ENCODE measurements at places on chromosomes 1 and 21. TPM values are rescaled to one million over a fixed set of nuclear protein-coding genes. Genes with fewer than 3 reads are reported as not detected.

DNA sequence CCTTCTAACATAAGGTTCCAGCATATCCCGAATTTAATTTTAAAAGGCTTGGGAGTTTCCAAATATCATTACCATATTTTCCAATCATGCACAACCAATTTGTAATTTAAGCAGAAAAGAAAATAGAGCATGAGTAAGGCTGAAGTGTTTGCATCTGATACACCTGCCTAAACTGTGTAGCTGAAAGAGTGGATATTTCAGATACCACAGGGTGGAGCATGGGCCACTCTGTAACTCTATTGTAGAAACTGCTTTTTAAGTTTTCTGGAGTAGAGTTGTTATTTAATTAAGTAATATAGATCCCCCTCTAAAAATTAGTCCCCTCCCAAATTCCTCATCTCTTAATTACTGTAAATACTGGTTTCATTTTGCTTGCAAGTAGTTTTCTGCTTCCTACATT is 199.8 kb downstream of the USP25 start:
- no peak overlapping the region for H3K4me3 ChIP-seq
- H3K27me3 ChIP-seq, result no peaks in the 10 kb centered on the region
- DNase-seq, result no peak
- no peaks in the 10 kb centered on the region for H3K4me1 ChIP-seq

DNA sequence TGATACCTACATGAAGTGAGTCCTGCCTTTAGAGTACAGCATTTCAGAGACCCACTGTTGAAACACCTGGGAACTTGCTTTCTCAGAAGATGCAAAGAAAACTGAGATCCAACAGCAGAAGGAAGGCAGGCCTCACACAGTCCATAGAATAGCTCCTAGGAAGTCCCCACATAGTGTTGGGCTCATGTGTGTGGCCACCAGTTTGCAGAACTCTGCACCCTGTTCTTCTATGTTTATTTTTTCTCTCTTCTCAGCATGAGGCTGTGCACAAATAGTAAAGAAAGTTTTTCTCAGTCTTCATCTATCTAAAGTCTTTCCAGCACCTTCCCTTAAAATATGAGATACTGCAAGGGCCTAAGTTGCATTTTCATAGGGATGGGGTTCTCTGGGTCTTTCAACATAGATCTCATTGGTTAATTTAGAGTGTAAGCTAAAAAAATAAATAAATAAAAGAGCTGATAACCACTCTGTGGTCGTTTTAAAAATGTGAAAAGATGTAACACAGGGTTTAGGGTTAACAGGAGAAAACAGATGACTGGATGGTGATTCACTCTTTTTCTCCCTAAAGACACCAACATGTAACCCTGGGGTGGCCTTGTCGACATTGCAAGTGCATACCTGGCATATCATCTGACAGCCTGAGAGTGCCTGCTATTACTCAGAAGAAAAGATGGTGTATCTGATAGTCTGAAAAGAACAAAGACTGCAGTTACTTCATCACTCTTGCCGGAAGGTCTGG is 94.6 kb downstream of the ZC3H11B start:
- H3K36me3 ChIP-seq, result no peaks in the 10 kb centered on the region
- H3K4me3 ChIP-seq, result no peak overlapping the region
- no peak for DNase-seq
- no peaks in the 10 kb centered on the region for H3K4me1 ChIP-seq

GRCh38 chr1:220703305-220703704 is 13.1 kb downstream of the C1orf115 start:
- no peaks in the 10 kb centered on the region for H3K27me3 ChIP-seq
- 0 out of 2 replicates have a peak, but pooled peaks cover 10% of the 10 kb centered on the region for H3K4me1 ChIP-seq
- H3K27ac ChIP-seq, result no peak overlapping the region
- no peak overlapping the region for H3K4me3 ChIP-seq
- no peak for DNase-seq

DNA sequence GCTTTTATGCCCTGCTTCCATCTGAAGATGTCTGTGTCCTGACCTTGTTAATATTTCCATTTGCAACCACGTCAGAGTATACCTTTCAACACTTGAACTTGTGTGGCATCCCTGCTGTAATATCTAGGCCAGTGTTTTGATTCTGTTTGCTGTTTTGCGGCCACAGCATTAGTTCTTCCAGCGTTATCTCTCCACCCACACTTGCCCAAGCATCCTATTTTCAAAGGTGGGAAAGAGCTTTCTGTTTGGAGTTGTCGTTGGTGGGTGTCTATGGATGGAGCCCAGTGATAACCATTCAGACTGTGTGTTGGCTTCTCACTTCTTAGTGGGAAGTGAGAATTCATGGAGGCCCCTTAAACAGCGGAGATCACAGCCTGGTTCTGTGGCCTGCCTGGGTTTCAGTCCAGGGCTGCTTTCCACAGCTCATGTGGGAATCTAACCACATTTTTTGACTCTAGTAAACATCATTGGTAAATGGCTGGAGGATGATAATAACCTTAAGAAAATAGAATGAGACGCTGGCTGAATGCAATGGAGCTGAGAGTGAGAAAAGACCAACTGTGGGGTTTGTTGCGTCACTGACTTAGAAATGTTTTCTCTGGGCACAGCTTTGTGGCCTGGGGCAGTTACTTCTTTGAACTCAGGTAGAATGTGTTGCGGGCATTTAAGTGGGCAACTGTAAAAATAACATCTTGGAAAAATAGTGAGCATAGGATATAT is 7.6 kb downstream of the TENT5C start:
- no peak overlapping the region for H3K27ac ChIP-seq
- no peak overlapping the region for H3K4me3 ChIP-seq
- DNase-seq, result no peak
- peaks cover 11% of the 10 kb centered on the region for H3K27me3 ChIP-seq
- peaks cover under 1% of the 10 kb centered on the region for H3K4me1 ChIP-seq

- H3K4me3 ChIP-seq, result no peak overlapping the region
- no peak overlapping the region for H3K27ac ChIP-seq
- no peaks in the 10 kb centered on the region for H3K27me3 ChIP-seq
- no peak for DNase-seq
- H3K36me3 ChIP-seq, result no peaks in the 10 kb centered on the region
These were observed 79.0 kb downstream of the ST3GAL3 start for GRCh38 chr1:43786201-43786958.

GRCh38 chr1:231934797-231935196 is 308.2 kb downstream of the DISC1 start:
- DNase-seq, result no peak
- 0 out of 2 replicates have a peak, but pooled peaks cover 6% of the 10 kb centered on the region for H3K36me3 ChIP-seq
- no peak overlapping the region for H3K4me3 ChIP-seq
- no peak overlapping the region for H3K27ac ChIP-seq
- H3K4me1 ChIP-seq, result peaks cover 3% of the 10 kb centered on the region

DNA sequence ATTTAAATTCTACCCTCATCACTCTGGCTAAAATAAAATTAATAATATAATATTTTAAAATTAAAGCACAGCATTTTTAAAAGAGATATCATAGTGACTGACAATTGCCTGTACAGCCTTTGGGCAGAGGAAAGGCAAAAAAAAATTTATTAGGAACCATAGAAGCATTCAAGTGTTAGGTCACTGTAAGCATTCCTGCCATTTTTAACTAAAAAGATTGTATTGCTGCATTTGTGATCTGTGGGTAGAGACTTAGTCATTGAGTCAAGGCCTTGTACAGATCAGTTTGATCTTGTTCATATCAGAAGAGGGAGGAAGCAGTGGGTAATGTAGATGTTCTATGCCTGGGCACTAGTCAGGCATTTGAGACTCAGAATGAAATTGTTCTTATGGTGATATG is 109.9 kb downstream of the LYPLAL1 start:
- H3K4me3 ChIP-seq, result no peak overlapping the region
- no peaks in the 10 kb centered on the region for H3K36me3 ChIP-seq
- no peaks in the 10 kb centered on the region for H3K4me1 ChIP-seq
- H3K27ac ChIP-seq, result no peak overlapping the region
- DNase-seq, result no peak

GRCh38 chr1:207191776-207192175 is 87.7 kb downstream of the C4BPA start:
- H3K4me1 ChIP-seq, result no peaks in the 10 kb centered on the region
- H3K4me3 ChIP-seq, result no peak overlapping the region
- H3K36me3 ChIP-seq, result no peaks in the 10 kb centered on the region
- no peak overlapping the region for H3K27ac ChIP-seq
- DNase-seq, result no peak

DNA sequence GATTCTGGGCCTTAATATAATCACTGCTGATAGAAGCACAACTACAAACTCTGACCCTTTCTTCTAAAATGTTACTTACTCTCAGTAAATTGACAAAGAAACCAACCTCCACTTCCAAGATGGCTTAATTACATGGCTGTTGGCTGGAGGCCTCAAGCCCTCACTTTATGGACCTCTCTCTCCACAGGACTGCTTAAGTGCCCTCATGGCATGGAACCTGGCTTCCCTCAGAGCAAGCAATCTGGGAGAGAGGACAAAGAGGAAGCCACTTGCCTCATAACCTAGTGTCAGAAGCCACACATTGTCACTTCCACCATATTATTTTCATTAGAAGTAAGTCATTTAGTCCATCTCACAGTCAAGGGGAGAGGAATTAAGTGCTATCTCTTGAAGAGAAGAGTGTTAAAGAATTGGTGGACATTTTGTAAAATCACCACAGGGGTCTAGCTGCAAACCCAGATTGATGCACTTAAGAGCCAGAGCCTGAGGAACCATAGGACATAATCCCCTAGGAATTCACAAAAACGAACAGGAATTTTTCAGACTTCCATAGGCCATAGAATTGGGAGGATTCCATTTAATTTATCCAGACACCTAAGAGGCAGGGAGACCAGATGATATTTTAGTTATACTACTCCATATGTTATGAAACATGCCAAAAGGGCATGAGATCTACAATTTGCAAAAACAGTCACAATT is 97.5 kb upstream of the TNFSF4 start:
- H3K4me1 ChIP-seq, result no peaks in the 10 kb centered on the region
- no peak overlapping the region for H3K4me3 ChIP-seq
- DNase-seq, result no peak
- H3K27me3 ChIP-seq, result no peaks in the 10 kb centered on the region

DNA sequence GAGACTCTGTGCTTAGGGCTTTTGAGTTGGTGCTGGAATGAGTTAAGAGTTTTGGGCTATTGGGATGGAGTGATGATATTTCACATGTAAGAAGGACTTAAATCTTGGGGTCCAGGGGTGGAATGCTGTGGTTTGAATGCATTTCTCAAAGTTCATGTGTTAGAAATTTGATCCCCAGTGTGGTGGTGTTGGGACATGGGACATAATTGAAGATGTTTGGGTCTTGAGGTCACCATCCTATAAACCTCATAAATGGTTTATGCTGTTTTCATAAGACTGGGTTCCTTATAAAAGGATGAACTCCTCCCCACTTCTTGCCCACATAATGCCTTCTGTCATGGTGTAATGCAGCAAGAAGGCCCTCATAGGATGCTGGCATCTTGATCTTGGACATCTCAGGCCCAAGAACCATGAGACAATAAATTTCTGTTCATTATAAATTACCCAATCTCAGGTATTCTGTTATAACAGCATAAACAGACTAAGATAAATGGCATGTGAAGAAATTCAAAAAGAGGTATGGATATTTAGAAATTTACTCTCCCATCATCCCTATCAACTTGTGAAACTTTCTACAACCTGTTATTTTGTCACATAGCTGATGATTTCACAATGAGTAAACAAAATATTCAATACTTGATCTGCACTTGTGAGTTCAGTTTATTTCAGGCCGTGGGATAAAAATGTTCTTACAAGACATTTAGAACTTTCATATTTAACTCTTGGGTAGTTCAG is 48.0 kb upstream of the NEK7 start:
- no peaks in the 10 kb centered on the region for H3K36me3 ChIP-seq
- no peak for DNase-seq
- H3K27ac ChIP-seq, result no peak overlapping the region
- no peaks in the 10 kb centered on the region for H3K4me1 ChIP-seq
- H3K27me3 ChIP-seq, result no peaks in the 10 kb centered on the region
- H3K4me3 ChIP-seq, result no peak overlapping the region

- peaks cover 37% of the 10 kb centered on the region for H3K4me1 ChIP-seq
- H3K36me3 ChIP-seq, result no peaks in the 10 kb centered on the region
- no peak overlapping the region for H3K27ac ChIP-seq
- no peak overlapping the region for H3K4me3 ChIP-seq
- H3K27me3 ChIP-seq, result no peaks in the 10 kb centered on the region
These were observed 14.0 kb upstream of the PODN start for GRCh38 chr1:53047737-53048736.

DNA sequence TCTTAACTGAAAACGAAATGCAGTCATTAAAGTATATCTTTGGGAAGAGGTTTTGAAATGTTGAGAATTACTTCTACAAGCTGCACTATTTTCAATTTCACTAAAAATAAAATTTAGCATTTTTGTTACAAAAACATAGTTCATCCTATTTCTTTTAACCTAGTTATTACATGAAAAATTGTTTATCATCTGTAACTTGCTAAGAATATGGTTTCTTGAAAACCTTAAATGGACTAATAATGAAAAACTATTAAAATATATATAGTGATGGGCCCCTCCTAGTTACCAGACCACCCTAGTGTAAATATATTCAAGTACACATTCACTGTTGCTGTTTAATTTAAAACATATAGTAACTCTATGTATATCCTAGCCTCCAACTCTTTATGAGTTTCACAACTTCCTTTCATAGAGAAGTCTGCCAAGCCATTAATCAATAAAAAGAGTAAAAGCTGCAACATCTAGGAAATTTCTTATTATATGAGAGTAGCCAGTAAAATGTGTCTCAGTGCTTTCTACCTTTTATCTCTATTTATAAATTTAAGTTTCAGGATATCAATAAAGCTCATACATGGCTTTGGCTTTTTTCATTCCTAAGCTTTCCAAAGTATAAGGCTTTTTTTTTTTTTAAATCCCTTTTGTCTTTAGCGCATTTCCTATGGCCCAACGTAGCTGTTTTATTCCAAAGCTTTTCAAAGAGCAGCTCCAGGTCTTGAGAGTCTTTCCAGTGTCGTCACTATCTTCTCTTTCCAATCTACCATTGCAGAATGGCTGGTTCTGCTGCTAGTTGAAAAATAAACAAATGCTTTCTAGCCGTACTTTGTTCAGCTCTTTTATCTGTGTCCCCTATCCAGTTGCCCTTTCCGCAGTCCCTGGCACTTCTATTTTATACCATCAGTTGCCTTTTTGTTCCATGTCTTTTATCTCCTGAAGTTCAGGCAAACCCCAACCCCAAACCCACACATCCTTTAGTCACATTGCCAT is 6.5 kb downstream of the IRF2BP2 start:
- DNase-seq, result no peak
- H3K4me1 ChIP-seq, result peaks cover 84% of the 10 kb centered on the region
- peak overlapping the region; percentile 72 for H3K4me3 ChIP-seq
- H3K36me3 ChIP-seq, result peaks cover 8% of the 10 kb centered on the region
- H3K27ac ChIP-seq, result peak overlapping the region; percentile 48

PDZK1IP1 gene
- total RNA-seq, result not detected

CTSE gene
- total RNA-seq, result not detected

EFHD2 gene
- 22.8 TPM for total RNA-seq

CA6 gene
- total RNA-seq, result not detected
